ENCODE measurements at places on chromosomes 12 and 14.

- DNase-seq = no peak
Measured at GRCh38 chr12:68334132-68334531, 2.0 kb upstream of the MDM1 start.

DNA sequence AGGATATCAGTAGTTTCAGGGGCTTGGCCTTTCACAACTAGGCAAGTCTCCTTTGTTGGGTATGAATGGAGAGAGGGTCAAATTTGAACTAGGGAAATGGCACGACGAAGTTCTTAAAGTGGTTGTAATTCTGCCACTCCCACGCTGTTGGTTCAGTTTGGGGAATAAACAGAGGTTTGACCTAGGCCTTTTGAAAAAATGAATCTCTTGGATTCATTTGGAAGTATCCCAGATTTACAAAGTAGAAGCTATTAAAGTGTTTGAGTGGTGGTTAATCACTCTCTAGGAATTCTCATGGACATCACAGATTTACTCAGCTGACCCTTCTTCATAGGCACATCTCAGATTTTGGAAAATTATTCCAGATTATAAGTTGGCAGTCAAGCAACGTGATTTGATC, 14.8 kb downstream of the BATF start:
- no peak for DNase-seq

DNA sequence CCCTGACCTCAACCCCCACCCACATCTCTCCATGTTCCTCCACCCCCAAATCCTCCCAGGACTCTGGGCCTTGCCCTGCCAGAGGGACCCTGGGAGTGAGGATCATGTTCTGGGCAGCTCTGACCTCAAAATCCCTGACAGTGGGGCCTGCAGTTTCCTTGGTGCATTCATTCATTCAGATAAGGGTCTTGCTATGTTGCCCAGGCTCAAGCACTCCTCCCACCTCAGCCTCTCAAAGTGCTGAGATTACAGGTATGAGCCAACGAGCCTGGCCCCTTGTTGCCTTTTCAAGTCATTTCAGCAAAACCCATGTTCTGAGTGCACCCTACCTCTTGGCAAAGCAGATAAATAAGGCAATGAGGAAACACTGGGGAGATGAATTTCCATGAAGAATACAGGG, 29.6 kb downstream of the ARL6IP4 start:
- no peak for DNase-seq

DNA sequence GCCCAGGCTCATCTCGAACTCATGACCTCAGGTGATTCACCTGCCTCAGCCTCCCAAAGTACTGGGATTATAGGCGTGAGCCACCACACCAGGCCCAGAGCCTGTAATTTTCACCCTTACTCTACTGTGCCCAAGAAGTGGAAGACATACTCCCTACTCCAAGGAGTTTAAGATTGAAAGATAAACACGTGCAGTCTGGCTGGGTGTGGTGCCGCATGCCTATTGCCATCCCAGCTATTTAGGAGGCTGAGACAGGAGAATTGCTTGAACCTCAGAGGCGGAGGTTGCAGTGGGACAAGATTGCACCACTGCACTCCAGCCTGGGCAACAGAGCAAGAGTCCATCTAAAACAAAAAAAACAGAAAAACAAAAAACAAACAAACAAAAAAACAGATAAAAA, 90.0 kb downstream of the NINJ2 start:
- no peak for DNase-seq

- no peak for DNase-seq
Measured at GRCh38 chr14:90576581-90576980, 179.8 kb downstream of the CALM1 start.
